Renal cortical epithelial cell (primary cell): ENCODE measurements at places on chromosomes 5 and 9. TPM values are rescaled to one million over a fixed set of nuclear protein-coding genes. Genes with fewer than 3 reads are reported as not detected.

- no peak for DNase-seq
These were observed 138.2 kb upstream of the ARRDC3 start for GRCh38 chr5:91521334-91521733.

Gene FCN1
- not detected in 2 replicates for total RNA-seq

DNA sequence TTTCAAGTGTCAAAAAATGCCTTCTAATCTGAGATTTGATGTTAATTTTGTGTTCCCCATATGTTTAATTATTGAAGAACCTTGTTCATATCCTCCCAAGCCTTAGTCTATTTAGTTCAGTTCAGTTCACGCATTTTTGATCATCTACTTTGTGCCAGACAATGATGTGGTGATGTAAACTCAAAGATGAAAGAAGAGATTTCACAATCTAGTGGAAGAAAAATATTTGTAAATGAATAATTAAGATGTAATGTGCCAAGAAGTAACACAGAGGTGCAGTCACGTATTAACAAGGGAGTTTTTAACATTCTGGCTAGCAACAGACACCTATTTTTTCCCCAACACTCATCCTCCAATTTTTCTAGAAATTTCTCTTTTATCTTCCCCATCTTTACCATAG is 22.1 kb upstream of the KIF2A start:
- DNase-seq, result peak; percentile 87

- no peak for DNase-seq
These were observed 146.8 kb downstream of the PAPPA start for GRCh38 chr9:116300360-116300870.

DNA sequence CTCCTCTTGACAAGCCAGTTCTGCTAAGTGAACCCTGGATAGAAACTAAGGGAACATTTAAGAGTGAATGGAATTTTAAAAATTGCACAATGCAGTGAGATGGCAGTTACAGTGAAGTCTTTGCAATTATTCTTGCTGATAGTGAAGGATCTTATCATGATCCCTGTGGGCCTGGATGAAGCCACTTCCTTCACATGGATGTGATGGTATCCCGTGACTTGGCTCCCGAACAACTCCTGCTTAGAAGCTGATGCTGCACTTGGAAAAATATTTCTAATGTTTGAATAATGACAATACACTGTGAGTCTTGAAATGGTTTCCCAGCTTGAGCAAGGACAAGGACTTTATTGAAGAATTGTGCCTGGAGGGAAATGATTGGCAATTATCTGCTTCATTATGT is 49.2 kb upstream of the NTRK2 start:
- no peak for DNase-seq

Gene C9orf153
- 0.15 TPM in 1 of 2 replicates, not detected in the other for total RNA-seq

Gene COL23A1
- total RNA-seq, result 0.40 TPM in 1 of 2 replicates, not detected in the other

DNA sequence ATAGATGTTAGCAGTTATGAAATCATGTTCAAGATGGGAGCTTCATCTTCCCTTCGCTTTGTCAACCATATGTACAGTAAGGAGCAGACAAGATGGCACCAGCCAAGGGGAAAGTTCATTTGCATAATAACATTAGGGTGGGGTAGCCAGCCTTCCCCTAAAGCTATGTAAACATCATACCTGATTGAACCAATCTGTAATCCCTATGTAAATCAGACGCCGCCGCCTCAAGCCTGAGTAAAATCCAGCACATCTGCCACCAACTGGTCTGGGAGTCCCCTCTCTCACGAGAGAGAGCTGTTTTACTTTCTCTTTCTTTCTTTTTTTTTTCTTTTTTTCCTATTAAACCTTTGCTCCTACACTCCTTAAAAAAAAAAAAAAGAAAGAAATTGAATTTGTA is 30.8 kb upstream of the REEP2 start:
- DNase-seq, result no peak

- no peak for DNase-seq
These were observed 41.8 kb downstream of the KLHL3 start for GRCh38 chr5:137693951-137694721.

- peak; percentile 84 for DNase-seq
These were observed 1.5 kb downstream of the RASGRF2 start for GRCh38 chr5:80961376-80962281.
